Breast epithelium (tissue), 4 donors: ENCODE measurements at places on chromosomes 3 and 15.

GRCh38 chr3:107833722-107834416, 257.0 kb downstream of the CD47 start:
- H3K27me3 ChIP-seq = no peaks in the 10 kb centered on the region
- DNase-seq = no peak
- no peaks in the 10 kb centered on the region for H3K36me3 ChIP-seq
- no peaks in the 10 kb centered on the region for H3K4me1 ChIP-seq

- peaks cover 16% of the 10 kb centered on the region for H3K4me1 ChIP-seq
- H3K27me3 ChIP-seq = no peaks in the 10 kb centered on the region
- H3K36me3 ChIP-seq = no peaks in the 10 kb centered on the region
- H3K4me3 ChIP-seq = peak overlapping the region; percentile 64
- no peak for DNase-seq
Measured at GRCh38 chr3:42161050-42161935, 70.1 kb downstream of the TRAK1 start.

- no peaks in the 10 kb centered on the region for H3K27me3 ChIP-seq
- DNase-seq = no peak
- H3K27ac ChIP-seq = no peak overlapping the region
Measured at GRCh38 chr3:19711160-19711782, 222.7 kb downstream of the EFHB start.

- H3K27me3 ChIP-seq = no peaks in the 10 kb centered on the region
- peak overlapping the region; percentile 86 for H3K4me3 ChIP-seq
- DNase-seq = no peak
- peaks cover 4% of the 10 kb centered on the region for H3K4me1 ChIP-seq
- H3K36me3 ChIP-seq = no peaks in the 10 kb centered on the region
Measured at GRCh38 chr15:74958908-74959585, 2.5 kb upstream of the RPP25 start.

GRCh38 chr3:143979813-143980212, 8.2 kb downstream of the DIPK2A start:
- no peaks in the 10 kb centered on the region for H3K27me3 ChIP-seq
- H3K4me3 ChIP-seq = no peak overlapping the region
- DNase-seq = no peak
- H3K36me3 ChIP-seq = no peaks in the 10 kb centered on the region

- H3K36me3 ChIP-seq = no peaks in the 10 kb centered on the region
- H3K27me3 ChIP-seq = no peaks in the 10 kb centered on the region
- H3K27ac ChIP-seq = no peak overlapping the region
- H3K4me1 ChIP-seq = no peaks in the 10 kb centered on the region
- DNase-seq = no peak
- H3K4me3 ChIP-seq = no peak overlapping the region
Measured at GRCh38 chr3:183513046-183513706, 42.3 kb downstream of the KLHL6 start.

GRCh38 chr15:74262625-74263024, 26.5 kb downstream of the CCDC33 start:
- no peaks in the 10 kb centered on the region for H3K27me3 ChIP-seq
- no peak for DNase-seq
- H3K4me1 ChIP-seq = no peaks in the 10 kb centered on the region
- no peak overlapping the region for H3K27ac ChIP-seq
- no peak overlapping the region for H3K4me3 ChIP-seq

- no peak overlapping the region for H3K4me3 ChIP-seq
- no peaks in the 10 kb centered on the region for H3K4me1 ChIP-seq
- H3K27ac ChIP-seq = peak overlapping the region; percentile 77
- no peaks in the 10 kb centered on the region for H3K36me3 ChIP-seq
Measured at GRCh38 chr3:58035524-58036255, 27.5 kb downstream of the FLNB start.

GRCh38 chr3:48826451-48826850, 21.2 kb downstream of the PRKAR2A start:
- no peak for DNase-seq
- no peak overlapping the region for H3K27ac ChIP-seq
- H3K36me3 ChIP-seq = no peaks in the 10 kb centered on the region
- H3K4me3 ChIP-seq = no peak overlapping the region
- no peaks in the 10 kb centered on the region for H3K4me1 ChIP-seq
- no peaks in the 10 kb centered on the region for H3K27me3 ChIP-seq

DNA sequence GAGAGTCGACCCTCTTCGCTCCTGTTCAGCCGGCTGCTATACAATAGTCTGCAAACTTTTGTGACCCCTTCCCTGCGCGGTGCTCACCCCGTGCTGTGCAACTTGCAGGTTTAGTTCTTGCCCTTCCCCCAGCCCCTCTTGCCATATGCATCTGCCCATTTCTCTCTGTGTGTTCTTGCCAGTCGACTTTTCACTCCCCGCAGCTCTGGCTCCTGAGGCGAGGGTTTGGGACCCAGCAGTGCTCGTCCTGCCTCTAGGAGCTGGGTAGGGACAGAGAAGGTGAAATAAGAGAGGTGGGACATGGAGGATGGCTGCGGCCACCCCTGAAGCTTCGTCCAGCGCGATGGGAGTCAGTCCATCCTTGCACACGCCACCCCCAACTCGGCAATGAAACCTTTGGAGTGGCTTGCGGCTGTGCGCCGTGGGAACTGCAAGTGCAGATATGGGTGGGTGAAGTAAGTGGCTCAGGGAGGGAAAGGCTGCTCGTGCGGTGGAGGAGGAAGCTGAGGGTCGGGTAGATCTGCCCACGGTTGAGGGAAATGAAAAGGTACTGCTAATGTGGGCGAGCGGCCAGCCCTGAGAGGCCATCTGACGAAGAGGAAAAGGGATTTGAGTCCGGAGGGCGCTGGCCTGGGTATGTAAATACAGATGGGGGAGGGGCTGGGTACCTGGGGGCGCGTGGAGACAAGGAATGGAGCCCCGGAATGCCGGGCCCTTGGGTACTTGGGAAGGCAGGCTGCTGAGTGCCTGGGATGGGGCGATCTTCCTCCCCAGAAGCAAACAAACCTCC, 1.0 kb downstream of the LRRC3B start:
- no peak for DNase-seq
- no peaks in the 10 kb centered on the region for H3K4me1 ChIP-seq
- no peak overlapping the region for H3K27ac ChIP-seq
- no peaks in the 10 kb centered on the region for H3K27me3 ChIP-seq
- H3K36me3 ChIP-seq = no peaks in the 10 kb centered on the region

GRCh38 chr3:78221796-78222195, 1181.9 kb downstream of the ROBO2 start:
- no peaks in the 10 kb centered on the region for H3K27me3 ChIP-seq
- DNase-seq = no peak
- no peaks in the 10 kb centered on the region for H3K36me3 ChIP-seq
- H3K4me1 ChIP-seq = no peaks in the 10 kb centered on the region
- no peak overlapping the region for H3K27ac ChIP-seq

DNA sequence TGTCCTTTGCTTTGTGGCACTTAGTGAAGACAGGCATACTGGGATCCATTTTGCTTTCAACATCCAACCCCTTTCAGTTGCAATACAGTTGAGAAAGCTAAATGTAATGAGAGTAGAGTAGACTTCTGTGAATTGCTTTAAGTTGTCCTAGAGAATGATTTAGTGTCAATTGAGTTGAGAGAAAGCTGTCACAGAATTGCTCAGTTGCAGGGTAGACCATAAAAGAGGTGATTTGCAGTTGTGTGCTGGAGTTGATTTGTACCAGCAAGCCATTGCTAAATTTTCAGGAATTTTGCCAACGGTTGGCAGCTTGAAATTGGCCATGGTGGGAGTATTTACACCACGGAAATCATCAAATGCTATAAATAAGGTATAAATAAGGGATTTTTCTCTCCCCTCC, 2.2 kb downstream of the ABHD5 start:
- H3K27ac ChIP-seq = peak overlapping the region; percentile 45
- DNase-seq = no peak
- no peaks in the 10 kb centered on the region for H3K36me3 ChIP-seq

- H3K4me1 ChIP-seq = no peaks in the 10 kb centered on the region
- no peak overlapping the region for H3K4me3 ChIP-seq
- no peaks in the 10 kb centered on the region for H3K27me3 ChIP-seq
- H3K36me3 ChIP-seq = no peaks in the 10 kb centered on the region
Measured at GRCh38 chr3:67858492-67858891, 204.1 kb upstream of the SUCLG2 start.

DNA sequence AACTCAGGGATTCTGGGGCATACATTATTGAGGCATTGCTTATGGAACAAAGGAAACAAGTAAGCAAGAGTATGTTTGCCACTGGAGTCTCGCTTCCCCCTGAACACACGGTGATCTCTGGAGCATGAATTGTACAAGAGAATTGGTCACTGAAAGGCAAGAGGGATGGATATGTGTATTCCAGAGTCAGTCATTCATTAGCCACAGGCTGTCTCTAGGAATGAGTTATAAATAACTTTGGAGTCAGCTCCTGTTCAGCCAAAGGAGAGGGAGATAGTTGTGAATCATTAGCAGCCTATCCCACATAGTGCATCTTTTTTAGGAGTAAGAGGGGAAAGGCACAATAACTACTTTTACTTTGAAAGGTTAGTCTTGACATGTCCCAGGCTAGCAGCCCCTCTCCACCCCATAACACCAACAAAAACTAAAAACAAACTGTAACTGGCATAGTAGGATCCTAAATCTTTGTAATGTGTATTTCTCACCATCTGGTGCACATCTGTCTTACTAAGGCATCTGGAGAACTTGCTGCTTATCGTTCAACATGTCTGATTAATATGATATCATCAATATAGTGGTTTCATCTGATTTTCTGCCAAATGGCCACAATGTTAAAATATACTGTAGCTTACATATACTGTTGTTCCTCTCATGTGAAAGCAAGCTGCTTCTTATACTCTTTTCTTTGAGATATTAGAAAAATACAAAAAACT, 462.2 kb downstream of the GRM7 start:
- H3K36me3 ChIP-seq = no peaks in the 10 kb centered on the region
- no peaks in the 10 kb centered on the region for H3K4me1 ChIP-seq
- DNase-seq = no peak
- H3K27ac ChIP-seq = no peak overlapping the region
- no peaks in the 10 kb centered on the region for H3K27me3 ChIP-seq

GRCh38 chr3:42276141-42277132, 10.5 kb upstream of the CCK start:
- H3K27me3 ChIP-seq = no peaks in the 10 kb centered on the region
- no peak overlapping the region for H3K4me3 ChIP-seq

DNA sequence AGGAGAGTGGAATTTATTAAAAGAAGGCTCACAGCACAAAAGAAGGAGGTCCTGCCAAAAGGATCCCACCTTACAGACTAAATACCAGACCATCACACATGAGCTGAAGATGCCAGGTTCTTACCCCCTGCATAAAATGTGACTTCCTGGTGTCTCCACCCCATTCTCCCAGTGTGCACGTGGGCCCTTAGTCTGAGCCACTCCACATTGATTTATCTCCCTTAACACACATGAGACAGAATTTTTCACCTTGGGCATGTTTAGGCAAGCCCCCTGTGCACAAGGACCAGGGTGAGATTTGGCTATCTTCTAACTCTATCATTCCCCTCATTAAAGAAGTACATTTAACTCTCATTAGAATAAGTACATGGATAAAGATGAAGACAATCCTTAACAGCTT, 916.7 kb downstream of the PLOD2 start:
- H3K27ac ChIP-seq = no peak overlapping the region
- H3K4me1 ChIP-seq = no peaks in the 10 kb centered on the region
- H3K27me3 ChIP-seq = no peaks in the 10 kb centered on the region
- no peak for DNase-seq
- H3K36me3 ChIP-seq = no peaks in the 10 kb centered on the region
- no peak overlapping the region for H3K4me3 ChIP-seq

DNA sequence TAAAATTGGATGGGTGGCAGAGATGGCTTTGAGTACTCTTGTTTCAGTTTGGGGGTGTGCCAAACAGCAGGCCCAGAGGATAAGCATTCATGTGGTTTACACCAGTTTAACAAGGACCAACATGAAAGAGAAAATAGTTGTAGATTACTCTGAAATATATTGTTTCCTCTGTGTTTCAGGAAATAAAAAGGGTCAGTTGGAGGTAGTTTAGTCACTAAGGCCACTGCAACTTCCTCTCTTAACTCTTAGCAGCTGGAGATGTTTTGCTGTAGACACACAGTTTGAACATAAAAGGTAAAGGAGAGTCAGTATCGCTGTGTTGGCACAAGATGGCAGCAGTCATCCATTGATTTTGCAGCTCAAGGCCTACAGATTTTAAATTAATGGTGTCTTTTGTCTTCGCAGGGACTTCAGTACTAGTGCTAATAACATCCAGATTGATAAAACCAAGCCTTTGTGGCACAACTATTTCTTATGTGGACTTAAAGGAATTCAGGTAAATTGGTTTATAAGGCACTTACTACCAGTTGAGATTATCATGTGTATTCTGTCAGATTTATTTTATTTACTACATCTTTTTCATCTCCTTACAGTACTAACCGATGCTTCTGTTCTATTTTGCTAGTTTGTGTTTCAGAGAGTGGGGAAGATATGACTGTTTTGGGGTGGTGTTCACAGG, 65.5 kb downstream of the GALK2 start:
- H3K27ac ChIP-seq = no peak overlapping the region
- H3K36me3 ChIP-seq = no peaks in the 10 kb centered on the region
- peak; percentile 31 for DNase-seq
- no peaks in the 10 kb centered on the region for H3K27me3 ChIP-seq

DNA sequence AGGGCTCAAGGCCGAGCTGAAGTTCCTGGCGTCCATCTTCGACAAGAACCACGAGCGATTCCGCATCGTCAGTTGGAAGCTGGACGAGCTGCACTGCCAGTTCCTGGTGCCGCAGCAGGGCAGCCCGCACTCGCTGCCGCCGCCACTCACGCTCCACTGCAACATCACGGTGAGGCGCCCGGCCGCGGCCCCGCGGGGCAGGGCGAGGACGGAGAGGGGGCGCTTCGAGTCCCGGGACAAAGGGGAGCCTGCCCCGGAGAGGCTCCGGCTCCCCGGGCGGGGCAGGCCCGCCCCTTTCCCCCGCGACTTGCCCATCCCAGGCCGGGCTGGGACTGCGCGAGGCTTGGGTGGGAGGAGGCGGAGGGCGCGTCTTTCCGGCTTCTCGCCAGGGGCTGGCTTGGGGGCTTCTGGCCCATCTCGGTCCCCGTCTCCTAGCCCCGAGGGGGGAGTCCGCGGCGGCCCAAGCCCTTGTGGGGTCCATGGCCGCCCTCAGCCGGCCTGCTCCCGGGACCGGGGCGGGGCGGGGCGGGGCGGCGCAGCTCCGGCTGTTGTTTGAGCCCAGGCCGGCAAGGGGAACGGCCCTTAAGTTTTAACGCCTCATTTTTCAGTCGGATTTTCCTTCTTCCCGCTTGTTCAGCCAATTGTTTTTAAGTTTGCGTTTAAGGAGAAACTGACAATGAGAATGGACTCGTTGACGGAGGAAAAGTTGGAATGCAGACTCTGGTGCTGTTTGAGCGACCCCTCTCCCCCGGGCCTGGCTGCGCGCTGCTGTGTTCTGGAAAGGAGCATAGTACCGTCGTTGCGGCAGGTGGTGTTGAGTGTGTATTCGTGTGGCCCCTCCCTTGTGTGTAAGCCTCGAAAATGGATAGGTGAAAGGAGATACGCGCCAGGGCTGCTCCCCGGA, 683 bp downstream of the UBE2Q2 start:
- peak; percentile 49 for DNase-seq
- peak overlapping the region; percentile 91 for H3K4me3 ChIP-seq
- no peaks in the 10 kb centered on the region for H3K27me3 ChIP-seq
- H3K27ac ChIP-seq = peak overlapping the region; percentile 94
- H3K36me3 ChIP-seq = no peaks in the 10 kb centered on the region
- no peaks in the 10 kb centered on the region for H3K4me1 ChIP-seq

GRCh38 chr3:149941186-149941585, 29.5 kb downstream of the PFN2 start:
- DNase-seq = no peak
- no peak overlapping the region for H3K4me3 ChIP-seq
- no peaks in the 10 kb centered on the region for H3K27me3 ChIP-seq
